ENCODE measurements at places on chromosomes 3 and 15.

- DNase-seq, result no peak
Measured at GRCh38 chr3:20511863-20512505, 326.0 kb upstream of the SGO1 start.

- no peak for DNase-seq
Measured at GRCh38 chr3:52121464-52121805, 32.8 kb downstream of the POC1A start.

DNA sequence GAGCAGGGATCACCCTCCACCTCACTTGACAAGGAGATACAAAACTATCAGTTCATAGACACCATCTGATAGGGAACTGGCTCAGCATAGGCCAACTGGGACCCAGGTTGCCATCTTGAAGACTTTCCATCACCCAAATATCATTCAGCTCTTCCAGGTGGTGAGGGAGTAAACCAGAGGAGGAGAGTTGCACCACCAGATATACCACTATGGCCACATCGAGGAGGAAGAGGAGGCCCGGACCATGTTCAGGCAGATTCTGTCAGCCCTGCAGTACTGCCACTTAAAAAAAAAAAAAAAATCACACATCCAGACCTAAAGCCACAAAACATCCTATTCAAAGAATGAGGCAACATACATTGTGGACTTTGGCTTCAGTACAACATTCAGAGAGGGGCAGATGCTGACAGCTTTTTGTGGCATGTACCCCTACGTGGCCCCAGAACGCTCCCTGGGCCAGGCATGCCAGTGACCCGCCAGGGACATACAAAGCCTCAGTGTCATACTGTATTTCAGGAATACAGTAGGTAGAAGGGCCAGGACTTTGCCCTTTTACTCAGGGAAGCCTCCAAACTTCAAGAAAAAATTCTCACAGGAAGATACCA is 18.4 kb upstream of the EMC3 start:
- no peak for DNase-seq

DNA sequence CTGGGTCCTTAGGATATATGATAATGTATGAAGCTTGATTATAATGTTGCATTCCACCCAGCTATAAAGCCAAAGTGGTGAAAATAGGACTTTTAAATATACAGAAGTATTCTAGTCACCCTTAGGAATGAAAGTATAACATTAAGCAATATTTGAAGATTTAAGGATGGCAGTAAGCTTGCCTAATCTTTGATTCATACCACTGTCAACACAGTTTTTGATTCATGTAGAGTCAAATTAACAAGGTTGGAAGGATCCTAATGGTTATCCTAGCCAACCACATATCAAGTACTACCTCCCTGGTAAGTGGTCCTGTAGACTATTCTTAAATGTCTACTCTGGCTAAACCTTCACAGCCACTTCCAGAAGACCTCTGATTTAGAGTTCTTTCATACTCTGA is 18.6 kb downstream of the ARIH1 start:
- DNase-seq, result no peak

All from keratinocyte (primary cell).